ENCODE measurements at places on chromosomes 3 and 15.

GRCh38 chr15:48333540-48333939 is 2.3 kb downstream of the DUT start:
- DNase-seq, result peak; percentile 53

GRCh38 chr3:139227165-139227564 is 116.7 kb upstream of the MRPS22 start:
- no peak for DNase-seq

DNA sequence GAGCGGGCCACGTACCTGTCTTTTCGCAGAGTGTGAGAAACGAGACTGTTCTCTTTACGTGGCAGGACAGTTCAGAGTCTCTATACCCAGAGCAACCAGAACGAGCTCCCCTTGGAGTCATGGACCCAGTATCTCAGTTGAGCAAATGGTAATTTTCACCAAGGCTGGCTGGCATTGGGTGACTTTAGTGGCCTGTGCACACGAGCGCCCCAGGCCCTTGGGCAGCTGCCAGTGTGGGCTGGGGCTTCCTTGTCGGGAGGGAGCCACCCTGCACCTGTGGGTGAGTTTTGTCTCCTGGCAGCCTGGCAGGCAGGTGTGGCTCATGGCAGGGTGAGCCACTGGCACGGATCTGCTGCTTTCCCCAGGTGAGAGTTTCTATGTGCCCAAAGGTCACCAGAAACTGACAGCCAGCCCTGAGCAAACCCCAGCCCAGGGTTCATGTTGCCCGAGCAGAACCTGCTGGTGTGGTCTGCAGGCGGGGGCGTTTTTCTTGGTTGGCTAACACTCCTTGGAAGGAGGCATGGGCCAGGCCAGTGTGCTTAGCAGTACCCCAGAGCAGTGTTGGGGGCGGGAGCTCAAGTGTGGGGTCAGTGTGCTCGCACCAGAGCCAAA is 135.0 kb downstream of the TJP1 start:
- DNase-seq, result no peak

GRCh38 chr15:47504624-47505256 is 212.6 kb upstream of the SEMA6D start:
- peak; percentile 1 for DNase-seq

- DNase-seq, result no peak
These were observed 82.8 kb upstream of the CDV3 start for GRCh38 chr3:133490468-133491351.

- DNase-seq, result peak; percentile 65
These were observed 169.5 kb upstream of the THBS1 start for GRCh38 chr15:39411102-39411989.

- DNase-seq, result no peak
These were observed 62.7 kb upstream of the BLM start for GRCh38 chr15:90654233-90655136.

DNA sequence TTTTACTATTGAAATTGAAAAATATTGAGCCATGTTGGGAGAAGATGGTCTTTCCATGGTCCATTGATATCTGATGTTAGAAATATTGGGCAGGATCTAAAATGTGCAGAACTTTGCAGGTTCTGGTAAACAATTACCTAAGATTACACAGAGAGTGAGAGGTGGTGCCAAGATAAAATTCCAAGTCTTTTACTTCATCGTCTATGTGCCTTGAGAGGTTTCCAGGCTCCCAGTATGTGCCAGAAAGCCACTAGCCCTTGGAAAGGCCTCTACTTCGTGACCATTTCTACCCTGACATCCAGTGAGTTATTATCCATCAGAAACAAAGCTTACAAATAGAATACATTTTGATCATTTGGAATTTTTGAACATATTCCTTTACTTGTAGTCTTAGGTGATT is 27.6 kb downstream of the CD200 start:
- no peak for DNase-seq

DNA sequence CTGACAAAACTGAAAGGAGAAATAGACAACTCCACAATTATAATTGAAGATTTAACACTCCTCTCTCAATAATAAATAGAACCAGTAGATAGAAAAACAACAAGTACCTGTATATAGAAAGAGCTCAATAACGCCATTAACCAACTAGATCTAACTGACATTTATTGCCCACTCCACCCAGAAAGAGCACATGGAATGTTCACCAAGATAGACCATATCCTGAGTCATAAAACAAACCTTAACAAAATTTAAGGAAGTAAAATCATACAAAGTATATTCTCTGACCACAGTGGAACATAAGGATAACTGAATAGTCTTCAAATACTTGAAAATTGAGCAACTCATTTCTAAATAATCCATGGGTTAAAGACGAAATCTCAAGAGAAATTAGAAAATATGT is 25.1 kb downstream of the KBTBD12 start:
- peak; percentile 25 for DNase-seq

DNA sequence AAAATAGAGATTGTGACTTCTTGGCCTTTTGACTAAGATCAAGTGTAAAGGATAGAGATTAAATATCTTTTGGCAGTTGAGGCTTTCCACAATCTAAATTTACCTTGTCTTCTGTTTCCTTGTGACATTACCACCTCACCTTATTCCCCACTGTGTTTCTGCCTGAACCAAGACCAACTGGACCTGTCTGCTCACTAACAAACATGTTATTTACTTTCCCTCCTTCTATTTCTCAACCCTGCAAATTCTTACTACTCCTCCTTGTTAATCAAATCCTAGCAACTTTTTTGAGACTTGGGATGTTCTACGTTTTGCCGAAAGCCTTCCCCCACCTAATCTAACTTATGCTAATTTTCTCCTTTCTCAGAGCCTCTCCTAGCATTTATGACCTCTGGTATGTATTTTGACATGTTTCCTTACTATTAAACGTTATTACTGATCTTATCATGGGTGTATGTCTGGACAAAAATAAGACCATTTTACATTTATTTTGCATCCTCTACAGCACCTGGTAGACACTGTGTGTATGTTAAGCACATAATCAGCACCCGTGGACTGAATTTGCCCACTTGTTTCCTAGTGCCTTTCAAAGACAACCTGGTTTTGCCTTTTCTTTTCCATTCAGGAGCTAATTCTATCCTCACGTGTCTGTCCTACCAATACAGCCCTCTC is 7.6 kb upstream of the CCNL1 start:
- DNase-seq, result no peak

- no peak for DNase-seq
These were observed 51.2 kb downstream of the WNT7A start for GRCh38 chr3:13828501-13829265.

DNA sequence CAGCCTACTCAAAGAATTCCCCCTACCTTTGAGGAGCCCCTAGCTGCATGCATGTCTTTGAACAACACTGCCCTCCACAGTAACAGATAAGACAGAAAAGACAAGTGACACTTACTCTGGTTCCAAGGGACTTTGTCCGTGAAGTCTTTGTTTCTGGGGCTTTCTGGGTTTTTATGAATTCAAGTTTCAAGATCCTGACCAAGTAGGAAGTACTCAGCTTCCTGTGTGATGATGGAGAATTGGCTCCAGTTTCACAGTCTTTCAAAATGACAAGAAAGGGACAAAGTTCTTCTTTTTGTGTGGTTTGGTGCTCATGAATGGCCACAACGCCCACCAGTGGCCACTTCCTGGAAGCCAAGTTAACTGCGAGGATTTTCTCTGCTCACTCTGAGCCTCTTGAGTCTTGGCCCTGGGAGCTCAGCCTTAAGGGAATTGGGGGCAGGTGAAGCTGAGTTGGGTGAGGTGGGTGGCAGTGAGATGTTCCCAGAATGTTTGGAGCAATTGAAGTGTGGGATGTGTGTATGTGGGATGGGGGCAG is at the start of gene CCR1:
Gene CCR1 (minus strand): TSS at position 147 of the 538 bp plus-strand sequence. CDS start 4,000 bp downstream, outside the sequence.
- DNase-seq, result peak; percentile 84

DNA sequence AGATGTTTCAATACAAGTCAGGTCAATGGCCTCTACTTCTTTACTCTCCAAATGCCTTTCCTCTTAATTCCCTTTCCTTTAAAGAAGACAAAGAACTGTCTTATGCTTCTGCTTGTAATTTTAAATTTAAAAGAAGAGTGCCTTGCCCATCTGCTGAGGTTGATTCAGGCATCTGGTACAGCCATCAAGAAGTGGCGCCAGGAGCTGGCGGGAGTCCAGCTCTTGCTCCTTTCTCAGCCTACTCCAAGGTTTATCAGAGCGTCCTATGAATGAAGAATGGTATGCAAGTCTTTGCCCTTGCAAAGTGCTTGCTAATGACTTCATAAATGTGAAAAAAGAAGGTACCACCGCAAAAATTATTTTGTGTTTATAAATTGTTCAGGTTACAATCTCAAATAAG is 294.6 kb upstream of the TGFBR2 start:
- no peak for DNase-seq

DNA sequence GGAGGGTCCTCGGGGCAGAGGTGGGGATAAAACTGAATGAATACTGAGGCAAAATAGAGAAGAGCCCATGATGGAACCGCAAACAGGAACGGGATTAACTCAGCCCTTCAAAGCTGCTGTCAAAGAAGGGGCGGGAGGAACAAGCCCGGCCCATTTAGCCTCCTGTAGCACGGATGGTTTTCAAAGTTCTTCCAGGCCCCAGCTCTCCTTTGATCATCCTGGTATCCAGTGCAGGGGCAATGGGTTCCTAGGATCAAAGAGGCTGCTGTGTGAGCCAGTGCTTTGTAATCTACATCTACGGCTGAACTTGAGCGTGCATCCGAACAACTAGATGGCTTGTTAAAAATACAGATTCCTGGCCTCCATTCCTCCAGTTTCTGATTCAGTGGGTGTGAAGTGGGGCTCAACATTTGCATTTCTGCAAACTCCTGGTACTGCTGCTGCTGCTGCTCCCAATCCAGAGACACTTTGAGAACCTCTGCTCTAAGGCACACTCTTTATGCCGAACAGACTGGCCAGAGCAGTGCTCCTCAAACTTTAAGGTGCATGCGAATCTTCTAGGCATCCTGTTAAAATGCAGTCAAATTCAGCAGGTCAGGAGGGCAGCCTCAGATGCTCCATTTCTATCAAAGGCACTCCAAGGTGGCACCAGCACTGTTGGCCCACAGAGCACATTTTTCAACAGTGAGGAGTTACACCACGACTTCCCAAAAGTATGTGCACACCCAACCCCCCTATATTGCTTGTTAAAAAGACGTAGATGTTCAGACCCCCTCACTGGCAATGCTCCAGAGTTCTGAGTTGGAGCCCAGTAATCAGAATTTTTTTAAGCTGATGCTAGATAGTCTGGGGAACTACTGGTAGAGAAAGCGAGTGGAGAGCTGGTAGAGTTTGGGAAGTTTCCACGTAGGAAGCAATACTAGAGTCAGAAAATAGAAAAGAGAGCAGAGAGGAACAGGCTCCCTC is 5.6 kb downstream of the GALNT15 start:
- DNase-seq, result no peak

DNA sequence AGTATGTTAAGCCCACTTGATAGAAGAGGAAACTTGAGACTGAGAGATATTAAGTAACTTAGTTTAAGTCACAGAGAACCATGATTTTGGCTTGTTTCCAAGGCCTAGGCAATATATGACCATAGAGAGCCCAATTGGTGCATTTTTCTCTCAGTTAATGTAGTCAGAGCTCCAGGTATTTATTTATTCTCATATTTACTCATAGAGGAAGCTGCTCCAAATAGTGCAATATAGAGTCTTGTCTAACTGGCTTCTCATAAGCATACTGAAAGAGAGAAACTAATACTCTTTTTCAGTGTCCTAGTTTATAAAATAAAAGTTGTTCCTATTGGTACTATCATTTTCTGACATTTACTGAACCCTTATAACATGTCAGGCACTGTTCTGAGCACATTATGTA is 15.2 kb downstream of the TRNT1 start:
- no peak for DNase-seq

DNA sequence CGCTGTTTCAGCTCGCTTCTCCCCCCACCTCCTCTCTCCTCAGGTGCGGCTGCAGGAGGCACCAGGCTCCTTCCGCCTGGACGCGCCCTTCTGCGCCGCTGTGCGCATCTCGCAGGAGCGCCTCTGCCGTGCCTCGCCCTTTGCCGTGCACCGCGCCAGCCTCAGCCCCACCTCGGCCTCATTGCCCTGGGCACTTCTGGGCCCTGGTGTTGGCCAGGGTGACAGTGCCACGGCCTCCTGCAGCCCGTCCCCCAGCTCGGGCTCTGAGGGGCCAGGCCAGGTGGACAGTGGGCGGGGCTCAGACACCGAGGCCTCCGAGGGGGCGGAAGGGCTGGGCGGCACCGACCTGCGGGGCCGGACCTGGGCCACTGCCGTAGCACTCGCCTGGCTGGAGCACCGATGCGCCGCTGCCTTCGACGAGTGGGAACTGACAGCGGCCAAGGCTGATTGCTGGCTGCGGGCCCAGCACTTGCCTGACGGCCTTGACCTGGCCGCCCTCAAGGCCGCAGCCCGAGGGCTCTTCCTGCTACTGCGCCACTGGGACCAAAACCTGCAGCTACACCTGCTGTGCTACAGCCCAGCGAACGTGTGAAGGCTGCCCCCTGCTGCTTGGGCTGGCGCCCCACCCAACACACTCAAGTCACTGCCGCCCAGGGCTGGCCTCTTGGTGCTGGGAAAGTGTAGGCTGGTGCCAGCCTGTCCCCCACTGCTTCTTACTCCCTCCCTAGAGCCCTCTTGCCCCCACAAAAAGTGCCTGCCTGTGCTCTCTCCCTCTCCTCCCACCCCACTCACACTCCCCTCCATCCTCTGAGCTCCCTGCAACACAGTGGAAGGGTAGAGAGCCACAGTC is 7.1 kb downstream of the ALG3 start:
- no peak for DNase-seq

GRCh38 chr15:42059661-42060476 is 34.5 kb downstream of the PLA2G4D start:
- peak; percentile 74 for DNase-seq

GRCh38 chr3:156471431-156471830 is 83.5 kb downstream of the SSR3 start:
- no peak for DNase-seq

DNA sequence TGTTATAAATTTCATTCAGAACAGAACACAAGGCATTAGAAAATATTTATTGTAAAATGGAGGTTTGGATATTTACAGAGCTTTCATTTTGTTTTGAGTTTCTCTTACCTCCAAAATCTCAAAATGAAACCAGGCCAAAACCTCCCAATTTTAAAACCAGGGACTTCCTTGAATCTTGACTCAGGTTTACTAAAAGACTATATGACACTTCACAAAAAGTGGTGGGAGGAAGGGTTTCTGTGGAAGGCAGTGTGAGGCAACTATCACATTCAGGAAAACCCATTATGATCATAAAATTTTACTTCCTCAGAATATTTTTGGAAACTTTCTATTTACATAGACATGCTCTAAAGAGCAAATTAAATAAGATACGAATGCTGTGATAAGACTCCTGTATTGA is 205.8 kb upstream of the EOMES start:
- peak; percentile 6 for DNase-seq

DNA sequence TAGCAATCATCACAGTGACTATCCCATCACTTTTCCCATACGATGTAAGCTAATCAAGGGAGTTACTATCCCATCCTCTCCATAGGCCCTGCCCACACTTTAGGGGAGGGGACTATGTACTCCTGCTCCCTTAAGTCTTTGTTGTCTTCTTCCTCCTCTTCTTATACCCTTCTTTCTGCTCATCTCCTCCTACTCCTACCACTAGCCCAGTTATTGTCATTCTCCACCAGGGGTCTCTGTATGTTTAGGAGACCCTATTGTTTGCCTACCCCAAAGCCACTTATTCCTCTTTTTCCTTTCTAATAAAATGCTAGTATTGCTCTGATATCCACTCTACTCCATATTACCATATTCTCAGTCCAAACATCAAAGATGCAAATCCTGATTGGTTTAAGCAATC is 27.8 kb downstream of the STAC start:
- peak; percentile 41 for DNase-seq

GRCh38 chr3:196611761-196612483 is 27.6 kb upstream of the NRROS start:
- DNase-seq, result peak; percentile 73

- no peak for DNase-seq
These were observed 408 bp downstream of the NICN1 start for GRCh38 chr3:49428752-49429080.

- peak; percentile 81 for DNase-seq
These were observed 8.8 kb upstream of the NPHP3 start for GRCh38 chr3:132730891-132731580.
